ENCODE measurements at places on chromosomes 1 and 21.
A peak's percentile ranks its signal among the peaks of the same experiment; 100 is the strongest.

- no peak for DNase-seq
These were observed 31.3 kb downstream of the SDCCAG8 start for GRCh38 chr1:243287123-243287460.

DNA sequence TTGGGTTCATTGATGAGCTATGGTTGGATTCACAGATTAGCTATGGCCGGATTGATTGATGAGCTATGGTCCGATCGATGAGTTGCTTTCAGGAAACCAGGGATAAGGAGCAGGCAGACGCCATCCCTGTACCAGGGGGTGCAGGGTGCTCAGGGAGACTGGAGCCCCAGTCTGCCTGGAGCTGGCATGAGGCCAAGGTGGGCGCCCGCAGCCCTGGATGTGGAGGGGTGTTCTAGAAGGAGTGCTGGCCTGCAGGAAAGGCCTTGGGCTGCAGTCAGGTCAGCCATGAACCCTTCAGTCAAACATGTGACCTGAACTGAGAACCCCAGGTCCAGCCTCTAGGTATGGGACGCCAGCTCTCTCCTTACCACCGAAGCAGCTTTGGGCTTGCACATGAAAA is 172.7 kb upstream of the ARHGEF16 start:
- DNase-seq = no peak

GRCh38 chr1:156895455-156895812 is 1.9 kb downstream of the PEAR1 start:
- no peak for DNase-seq

GRCh38 chr1:20731057-20731991 is 1.2 kb downstream of the SH2D5 start:
- no peak for DNase-seq

GRCh38 chr1:17610713-17611112 is 71.2 kb downstream of the ARHGEF10L start:
- DNase-seq = no peak

DNA sequence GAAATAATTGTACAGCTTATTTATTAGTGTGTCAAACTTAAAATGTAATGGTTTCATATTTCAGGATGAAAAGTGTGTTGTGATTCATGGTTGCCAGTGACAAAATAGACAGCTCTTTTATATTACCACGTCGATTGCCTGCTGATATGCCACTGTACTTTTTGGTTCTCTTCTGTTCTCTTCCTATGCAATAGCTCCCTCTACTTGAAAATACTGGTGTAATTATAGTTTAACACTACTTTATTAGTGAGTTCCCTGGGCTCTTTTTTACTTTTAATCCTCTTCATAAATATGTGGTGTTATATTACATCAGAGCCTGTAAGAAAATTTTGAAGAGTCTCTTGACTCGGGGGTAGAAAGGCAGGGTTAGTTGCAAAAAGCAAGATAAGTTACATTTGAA is 111.3 kb downstream of the PATJ start:
- no peak for DNase-seq

DNA sequence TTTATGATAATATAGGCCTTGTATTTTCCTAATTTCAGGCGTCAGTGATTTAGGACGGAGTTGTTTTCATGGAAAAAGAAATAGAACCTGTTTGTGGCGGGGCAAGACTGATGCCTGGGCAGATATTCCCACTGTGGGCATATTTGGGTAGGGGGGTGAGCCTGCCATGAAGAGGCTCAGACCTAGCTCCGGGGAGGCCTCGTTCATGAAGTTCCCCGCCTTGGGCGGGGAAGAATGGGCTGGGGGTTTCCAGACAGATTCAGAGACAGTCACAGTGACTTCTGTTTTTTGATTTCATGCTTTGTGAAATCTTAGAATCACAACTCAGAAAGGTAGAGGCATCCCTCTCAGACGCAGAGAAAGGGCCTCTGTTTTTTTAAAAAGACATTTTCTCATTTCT is 36.1 kb downstream of the RUNX3 start:
- DNase-seq = no peak

GRCh38 chr21:36470294-36470693 is 9.6 kb downstream of the CLDN14 start:
- DNase-seq = no peak

DNA sequence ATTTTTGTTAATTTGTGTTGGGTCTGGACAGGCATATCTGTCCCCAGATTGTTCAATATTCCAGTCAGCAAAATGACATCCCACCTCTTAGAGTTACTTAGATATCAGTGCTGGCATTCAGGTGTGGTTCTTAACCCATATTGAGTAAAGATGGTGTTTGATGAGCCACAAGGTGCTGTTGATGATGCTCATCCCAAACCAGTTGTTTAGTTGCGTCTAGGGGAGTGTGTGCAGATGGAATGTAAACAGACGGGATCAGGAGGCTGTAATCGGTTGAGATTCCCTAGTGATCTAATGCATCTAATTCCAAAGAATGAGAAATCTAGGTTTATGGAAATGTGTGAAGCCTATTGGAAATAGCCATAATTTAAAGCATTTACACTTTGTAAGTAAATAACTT is 1.1 kb downstream of the HOOK1 start:
- DNase-seq = peak; percentile 9

GRCh38 chr21:46035809-46036695 is 54.5 kb downstream of the COL6A1 start:
- DNase-seq = no peak

DNA sequence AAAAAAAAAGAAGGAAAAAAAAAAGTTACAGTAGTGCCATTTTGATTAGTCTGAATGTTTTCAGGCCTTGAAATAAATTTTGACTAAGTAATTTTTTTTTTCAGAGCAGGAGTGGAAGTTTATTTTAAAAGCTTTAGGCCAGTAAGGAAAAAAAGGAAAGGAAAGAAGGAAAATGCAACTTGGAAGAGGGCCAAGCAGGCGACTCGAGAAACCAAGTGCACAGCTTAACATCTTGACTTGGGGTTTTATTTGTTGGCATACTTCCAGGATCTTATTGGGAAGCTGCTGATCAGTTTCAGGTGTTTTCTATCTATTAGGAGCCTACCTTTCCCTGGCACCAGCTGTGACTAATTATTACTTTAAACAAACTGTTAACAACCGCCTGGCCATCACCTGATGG is 41.7 kb downstream of the ATF3 start:
- DNase-seq = peak; percentile 59

- DNase-seq = no peak
These were observed 310.2 kb downstream of the FAM72C start for GRCh38 chr1:143661418-143662101.

- DNase-seq = peak; percentile 28
These were observed 49.6 kb upstream of the KCTD3 start for GRCh38 chr1:215517441-215517891.

DNA sequence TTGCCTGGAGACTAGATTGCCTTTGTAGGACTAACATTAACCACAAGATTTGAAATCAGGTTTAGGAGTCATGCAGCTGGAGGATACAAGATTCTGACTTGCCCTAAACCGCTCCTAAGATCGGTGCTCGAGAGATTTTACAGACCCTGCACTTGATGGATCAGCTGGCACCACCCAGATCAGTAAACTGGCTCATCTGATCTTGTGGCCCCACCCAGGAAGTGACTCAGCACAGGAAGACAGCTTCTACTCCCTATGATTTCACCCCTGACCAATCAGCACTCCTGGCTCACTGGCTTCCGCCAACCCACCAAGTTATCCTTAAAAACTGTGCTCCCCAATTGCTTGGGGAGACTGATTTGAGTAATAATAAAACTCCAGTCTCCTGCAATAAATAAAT is 876 bp upstream of the CATSPERE start:
- no peak for DNase-seq

DNA sequence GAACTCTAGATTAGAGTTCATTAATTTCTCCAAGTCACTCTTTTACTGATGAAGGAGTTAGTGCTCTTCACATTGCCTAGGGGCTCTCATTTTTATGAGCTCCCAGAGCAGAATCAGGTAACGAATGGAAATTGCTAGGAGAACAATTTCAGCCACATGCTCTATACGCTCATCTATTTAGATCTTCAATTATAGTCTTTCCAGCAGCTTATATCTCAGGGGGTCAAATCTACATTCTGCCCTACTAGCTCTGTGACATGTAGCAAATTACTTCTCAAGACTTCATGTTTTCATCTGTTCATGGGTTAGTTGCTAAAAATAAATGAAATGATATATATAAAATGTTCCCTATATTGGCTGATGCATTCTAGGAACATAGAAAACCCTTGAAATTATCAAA is 183.6 kb downstream of the PLPP3 start:
- DNase-seq = no peak

DNA sequence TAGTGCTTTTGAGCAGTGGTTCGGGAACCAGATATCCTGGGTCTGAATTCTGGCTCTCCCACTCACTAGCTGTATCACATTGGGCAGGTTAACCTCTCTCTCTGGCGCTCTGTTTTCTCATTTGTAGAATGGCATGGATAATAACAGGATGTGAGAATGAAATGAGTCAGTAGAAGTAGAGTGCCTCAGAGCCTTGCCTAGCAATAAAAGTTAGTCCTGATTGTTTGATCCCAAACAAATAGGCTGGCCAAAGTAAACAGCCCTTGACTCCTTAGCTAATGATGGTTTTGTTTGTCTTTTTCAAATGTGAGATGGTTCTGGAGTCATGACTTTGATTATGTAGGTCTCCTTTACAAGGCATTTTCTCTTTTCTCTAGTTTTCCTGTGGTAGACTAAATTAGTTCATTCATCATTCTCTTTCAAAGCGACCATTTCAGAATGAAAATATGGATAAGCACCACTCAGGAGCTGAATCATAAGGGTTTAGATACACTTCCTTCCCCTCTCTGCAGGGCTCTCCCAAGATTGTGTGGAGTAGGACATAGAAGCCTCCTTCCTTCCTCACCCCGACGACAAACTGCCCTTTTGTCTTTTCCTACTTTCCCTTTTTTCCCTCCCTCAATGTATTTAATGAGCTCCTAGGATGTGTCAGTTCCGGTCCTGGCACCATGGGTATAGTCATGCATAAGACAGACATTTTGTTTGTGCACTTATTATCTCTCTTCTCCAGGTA is 23.1 kb downstream of the KIAA0040 start:
- DNase-seq = no peak

- DNase-seq = peak; percentile 12
These were observed 51.5 kb downstream of the SYT14 start for GRCh38 chr1:209989525-209989924.

DNA sequence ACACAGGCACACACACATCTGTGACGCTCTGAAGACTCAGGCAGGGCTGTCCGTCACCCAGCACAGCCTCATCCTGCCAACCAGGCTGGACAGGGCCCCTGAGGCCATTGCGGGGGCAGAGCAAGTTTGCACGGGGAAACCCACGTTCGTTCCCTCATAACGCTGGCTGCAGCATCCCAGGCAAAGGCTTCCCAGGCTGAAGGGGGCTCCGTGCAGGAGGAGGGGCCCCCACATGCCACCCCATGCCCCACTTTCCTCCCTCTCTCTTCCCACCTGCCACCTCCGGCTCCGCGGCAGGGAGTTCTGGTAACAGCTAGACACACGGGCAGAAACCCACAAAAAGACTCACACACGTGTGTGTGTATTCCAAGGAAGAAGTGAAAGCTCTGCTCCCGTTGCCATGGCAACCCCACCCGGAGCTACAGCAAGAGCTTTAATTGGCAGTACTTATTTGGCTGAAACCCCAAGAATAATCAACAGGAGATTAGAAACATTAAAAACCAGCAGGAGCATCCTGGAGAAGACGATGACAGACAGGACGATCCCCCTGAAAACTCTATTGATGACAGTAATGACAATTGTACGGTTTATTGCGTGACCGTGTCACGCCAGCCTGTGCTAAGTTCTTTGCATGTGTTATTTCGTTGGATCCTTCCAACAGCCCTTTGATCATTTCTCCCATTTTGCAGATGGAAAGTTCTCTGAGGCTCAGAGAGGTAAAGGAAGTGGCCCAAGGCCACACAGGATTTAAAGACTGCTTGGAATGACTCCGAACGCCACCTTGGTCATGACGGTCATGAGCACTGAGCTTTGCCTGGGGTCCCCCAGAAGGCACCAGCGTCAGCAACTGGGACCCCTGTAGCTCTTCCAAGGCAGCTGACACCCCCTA is 247.1 kb downstream of the NPHP4 start:
- peak; percentile 89 for DNase-seq

GRCh38 chr1:229025576-229025975 is 245.3 kb upstream of the RAB4A start:
- peak; percentile 7 for DNase-seq

DNA sequence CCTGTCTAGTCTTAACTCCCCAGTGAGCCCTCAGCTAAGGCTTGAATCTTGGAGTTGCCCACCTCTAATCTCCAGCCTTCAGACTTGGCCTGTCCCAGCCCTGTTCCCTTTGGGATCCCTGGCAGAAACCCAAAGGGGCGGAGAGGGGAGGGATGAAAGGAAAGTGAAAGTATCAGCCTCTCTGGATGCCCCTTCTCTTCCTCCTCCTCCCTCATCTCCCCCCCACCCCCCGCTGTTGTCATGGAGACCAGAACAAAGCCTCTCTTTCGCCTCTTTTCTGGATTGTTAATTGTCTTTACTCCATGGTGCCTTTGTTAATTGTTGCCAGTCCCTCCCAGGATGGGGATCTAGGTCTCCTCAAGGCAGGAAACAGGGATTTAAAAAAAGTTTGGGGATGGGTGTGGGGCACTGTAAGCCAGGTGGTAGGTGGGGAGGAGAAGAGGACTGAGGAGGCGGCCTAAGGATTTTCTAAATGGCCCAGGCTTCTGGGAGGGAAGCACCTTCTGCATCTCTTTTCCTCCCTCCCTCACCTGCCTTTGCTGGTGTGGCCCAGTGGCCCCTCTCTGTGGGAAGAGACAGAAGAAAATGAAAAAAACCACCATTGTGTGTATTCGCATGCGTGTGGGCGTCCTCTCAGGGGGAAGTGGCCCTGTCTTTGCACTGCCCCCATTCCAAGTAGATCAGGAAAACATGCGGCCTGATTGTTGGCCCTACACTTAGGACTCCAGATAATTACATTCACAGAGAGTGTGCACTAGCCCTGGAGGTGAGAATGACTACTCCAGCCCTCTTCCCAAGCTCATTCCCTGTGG is 7.5 kb upstream of the SOX13 start:
- DNase-seq = peak; percentile 65

DNA sequence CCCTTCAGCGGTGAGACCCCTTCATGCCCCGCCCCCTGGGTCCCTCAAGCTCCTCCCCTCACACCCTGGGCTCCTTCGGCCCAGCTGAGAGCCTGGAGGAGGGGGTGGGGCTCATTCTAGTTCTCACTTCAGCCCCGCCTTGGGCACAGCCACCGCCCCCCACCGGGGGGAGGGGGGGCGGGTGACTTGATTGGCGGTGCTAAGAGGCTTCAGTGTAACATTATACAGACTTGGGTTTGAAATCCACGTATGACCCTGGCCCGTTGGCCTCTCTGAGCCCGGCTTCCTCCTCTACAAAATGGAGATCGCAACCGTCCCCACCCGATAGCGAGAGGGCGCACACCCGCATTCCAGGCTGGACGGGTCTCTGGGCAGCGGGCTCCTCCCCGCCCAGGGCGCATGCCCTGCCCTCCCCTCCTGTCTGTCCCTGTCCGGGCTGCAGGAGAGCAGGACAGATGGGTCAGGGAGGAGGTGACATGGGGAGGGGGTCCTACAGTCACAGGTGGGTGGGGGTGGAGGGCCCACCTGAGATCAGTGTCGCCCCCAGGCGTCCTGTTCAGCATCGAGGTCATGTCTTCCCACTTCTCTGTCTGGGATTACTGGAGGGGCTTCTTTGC is 5.1 kb downstream of the CLCNKB start:
- DNase-seq = no peak

- peak; percentile 38 for DNase-seq
These were observed 89.3 kb downstream of the ITPKB start for GRCh38 chr1:226649780-226650179.

Data from COR-L47 (cell line).